ENCODE measurements at places on chromosomes 12 and 14.

GRCh38 chr12:40581889-40582288, 110.3 kb upstream of the CNTN1 start:
- no peak for DNase-seq

DNA sequence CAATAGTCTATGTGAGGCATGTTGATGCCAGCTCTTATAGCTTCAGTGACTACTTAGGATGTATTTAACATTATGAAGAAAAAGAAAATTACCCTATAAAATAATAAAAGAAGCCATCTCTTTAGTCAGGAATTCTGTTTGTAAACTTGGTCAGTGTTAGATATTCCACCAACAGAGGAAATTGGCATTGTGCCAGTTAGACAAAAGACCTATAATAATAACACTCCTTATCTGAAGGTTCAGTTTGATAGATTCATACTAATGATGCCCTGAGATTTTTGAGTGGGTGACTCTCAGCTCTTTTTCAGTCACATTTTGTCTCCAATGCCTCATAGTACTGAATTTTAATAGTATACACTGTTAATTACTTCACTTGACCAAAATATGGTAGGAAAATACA, 6.6 kb downstream of the SYT10 start:
- no peak for DNase-seq

- no peak for DNase-seq
Measured at GRCh38 chr12:123187637-123188036, 36.7 kb upstream of the PITPNM2 start.

- no peak for DNase-seq
Measured at GRCh38 chr14:79278798-79279644, 932.3 kb downstream of the DIO2 start.

- DNase-seq, result no peak
Measured at GRCh38 chr14:90760078-90760444, 56.2 kb downstream of the TTC7B start.

- no peak for DNase-seq
Measured at GRCh38 chr12:9365296-9365695, 157.1 kb upstream of the PZP start.

GRCh38 chr12:64510667-64511066, 58.7 kb downstream of the TBK1 start:
- DNase-seq, result no peak

- no peak for DNase-seq
Measured at GRCh38 chr12:24231298-24231697, 281.8 kb upstream of the SOX5 start.

GRCh38 chr12:42217656-42218055, 20.4 kb downstream of the YAF2 start:
- no peak for DNase-seq
